ENCODE measurements at places on chromosomes 3 and 15. TPM values are rescaled to one million over a fixed set of nuclear protein-coding genes. Genes with fewer than 3 reads are reported as not detected.

EDEM1 gene
- 40.6 TPM for total RNA-seq

FOXP1 gene
- 64.8 TPM for total RNA-seq

TMEM266 gene
- 0.07 TPM for total RNA-seq

PRRT3 gene
- total RNA-seq, result 4.7 TPM

MEIS2 gene
- total RNA-seq, result 82.2 TPM

XCR1 gene
- not detected for total RNA-seq

AHSG gene
- not detected for total RNA-seq

EBLN2 gene
- 4.2 TPM for total RNA-seq

EXD1 gene
- total RNA-seq, result not detected

PRR20G gene
- total RNA-seq, result not detected

FBXW12 gene
- total RNA-seq, result not detected

TRH gene
- total RNA-seq, result 0.20 TPM

PFN2 gene
- 243 TPM for total RNA-seq

KBTBD8 gene
- 3.1 TPM for total RNA-seq

SAMD7 gene
- not detected for total RNA-seq

ATP2C1 gene
- total RNA-seq, result 172 TPM

RAB8B gene
- total RNA-seq, result 43.1 TPM

SH2D7 gene
- not detected for total RNA-seq

PLCH1 gene
- 0.03 TPM for total RNA-seq

DNAH1 gene
- 5.5 TPM for total RNA-seq

CHDH gene
- 0.03 TPM for total RNA-seq

SCG5 gene
- 29.6 TPM for total RNA-seq

FRG2C gene
- not detected for total RNA-seq

KY gene
- 3.5 TPM for total RNA-seq

PRSS50 gene
- total RNA-seq, result not detected

SOX14 gene
- total RNA-seq, result not detected

PDCD10 gene
- 53.9 TPM for total RNA-seq

ABHD6 gene
- total RNA-seq, result 13.8 TPM

ASB14 gene
- not detected for total RNA-seq
